ENCODE measurements at places on chromosomes 3 and 15.
A peak's percentile ranks its signal among the peaks of the same experiment; 100 is the strongest.

- DNase-seq, result no peak
Measured at GRCh38 chr3:15637131-15637951, 35.8 kb downstream of the BTD start.

GRCh38 chr3:39473452-39474125 lies 6.1 kb downstream of the MOBP start:
- DNase-seq, result no peak

GRCh38 chr15:75693501-75694240 lies 19.0 kb downstream of the CSPG4 start:
- DNase-seq, result peak; percentile 59

GRCh38 chr15:39404767-39405181 lies 176.1 kb upstream of the THBS1 start:
- DNase-seq, result peak; percentile 98

- DNase-seq, result no peak
Measured at GRCh38 chr15:46344115-46344724, 709.4 kb downstream of the SQOR start.

DNA sequence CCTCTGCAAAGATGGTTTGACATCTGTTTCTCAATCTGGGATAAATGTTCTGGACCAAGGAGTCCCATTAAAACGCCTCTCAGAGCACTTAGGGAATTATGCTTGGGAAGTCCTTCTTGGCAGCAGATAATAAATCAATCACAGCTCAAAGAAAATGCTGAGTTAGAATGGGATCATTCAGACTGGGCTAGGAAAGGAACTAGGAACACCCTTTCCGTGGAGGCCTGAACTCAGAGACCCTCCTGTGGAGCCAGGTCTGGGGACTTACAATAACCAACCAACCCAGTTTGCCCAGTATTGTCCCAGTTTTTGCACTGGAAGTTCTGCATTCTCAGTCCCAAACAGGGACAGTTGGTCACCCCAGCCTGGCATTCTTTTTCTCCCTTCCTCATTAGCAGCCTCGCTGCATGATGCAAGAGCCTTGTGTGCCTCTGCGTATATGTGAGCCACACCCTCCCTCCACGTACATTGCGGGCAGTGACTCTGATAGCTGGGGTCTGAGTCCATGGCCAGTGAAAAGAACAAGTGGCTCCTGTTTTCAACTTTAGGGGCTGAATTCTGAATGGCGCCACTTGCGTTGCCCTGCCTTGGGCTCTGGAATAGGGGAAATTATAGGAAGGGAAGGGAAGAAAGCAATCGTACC lies 88.7 kb downstream of the SEMA5B start:
- DNase-seq, result no peak

- no peak for DNase-seq
Measured at GRCh38 chr15:55714064-55714463, 28.9 kb downstream of the PRTG start.

GRCh38 chr15:32737304-32737703 lies 19.5 kb downstream of the GREM1 start:
- no peak for DNase-seq

DNA sequence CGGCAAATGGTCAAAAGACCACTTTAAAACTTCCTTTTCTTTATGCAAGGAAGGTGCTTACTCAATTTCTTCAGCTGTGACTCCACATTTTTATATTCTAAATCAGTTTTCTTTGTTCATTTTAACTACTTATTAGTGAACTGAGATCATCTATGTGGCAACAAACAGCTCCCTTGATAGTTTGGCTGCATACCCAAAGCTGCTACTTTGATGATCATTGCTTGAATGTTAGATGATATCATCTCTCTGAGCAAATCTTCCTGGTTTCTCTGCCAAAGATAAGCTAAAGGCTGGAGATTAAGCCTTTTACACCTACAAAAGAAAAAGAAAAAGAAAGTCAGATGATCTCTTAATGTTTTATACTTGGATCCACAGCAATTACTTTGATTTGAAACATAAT lies 95.5 kb downstream of the DPH6 start:
- peak; percentile 8 for DNase-seq

- no peak for DNase-seq
Measured at GRCh38 chr3:188832961-188833721, 338.6 kb upstream of the TPRG1 start.

GRCh38 chr3:49570028-49570654 lies 15.9 kb downstream of the BSN start:
- no peak for DNase-seq

GRCh38 chr3:171248426-171249111 lies 211.6 kb downstream of the TNIK start:
- no peak for DNase-seq

- no peak for DNase-seq
Measured at GRCh38 chr3:7423995-7424394, 563.1 kb downstream of the GRM7 start.

GRCh38 chr3:169954142-169954756 lies 12.4 kb upstream of the SEC62 start:
- DNase-seq, result no peak

- DNase-seq, result peak; percentile 59
Measured at GRCh38 chr3:174620138-174620537, 239.0 kb upstream of the NAALADL2 start.

GRCh38 chr15:70501849-70502248 lies 261.5 kb downstream of the UACA start:
- DNase-seq, result no peak

GRCh38 chr3:98893740-98894139 lies 7.8 kb downstream of the DCBLD2 start:
- DNase-seq, result peak; percentile 50

GRCh38 chr3:66555214-66555844 lies 54.5 kb upstream of the LRIG1 start:
- peak; percentile 28 for DNase-seq

DNA sequence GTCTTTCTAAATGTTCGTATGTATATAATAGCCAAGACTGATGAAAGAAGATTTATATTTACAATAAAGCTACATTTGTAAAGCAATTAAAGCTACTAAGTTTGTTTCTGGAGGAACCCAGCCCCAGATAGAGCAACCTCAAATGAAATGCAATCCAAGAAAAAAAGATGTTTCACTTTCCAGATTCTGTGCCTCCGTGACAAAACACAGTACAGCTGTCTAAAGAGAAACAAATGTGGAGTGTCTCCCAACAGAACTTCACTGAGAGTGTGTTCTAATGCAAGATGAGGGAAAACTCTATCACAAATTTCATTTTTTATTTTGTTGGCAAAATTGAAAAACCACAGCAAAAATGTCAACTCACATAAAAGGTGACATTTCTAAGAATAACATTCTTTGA lies 317.0 kb downstream of the OCA2 start:
- no peak for DNase-seq

DNA sequence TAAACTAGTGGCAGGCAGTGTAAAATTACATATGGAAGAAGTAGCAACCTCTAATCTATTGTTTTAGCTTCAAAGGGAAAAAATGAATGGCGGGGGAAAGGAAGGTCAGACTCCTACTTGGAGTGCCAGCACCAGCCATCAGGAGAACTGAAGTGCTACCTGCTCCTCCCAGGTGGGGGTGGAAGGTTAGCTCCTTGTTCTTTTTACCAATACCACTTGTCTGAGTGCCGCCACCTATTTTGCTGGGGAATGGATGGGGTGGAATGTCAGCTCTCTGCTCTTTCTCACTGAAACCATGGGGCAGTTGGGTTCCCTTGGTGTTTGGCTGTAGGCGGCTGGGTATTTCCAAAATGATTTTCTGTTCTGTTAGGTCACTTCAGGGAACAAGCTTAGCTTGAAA lies 428.7 kb upstream of the EPHA3 start:
- no peak for DNase-seq

DNA sequence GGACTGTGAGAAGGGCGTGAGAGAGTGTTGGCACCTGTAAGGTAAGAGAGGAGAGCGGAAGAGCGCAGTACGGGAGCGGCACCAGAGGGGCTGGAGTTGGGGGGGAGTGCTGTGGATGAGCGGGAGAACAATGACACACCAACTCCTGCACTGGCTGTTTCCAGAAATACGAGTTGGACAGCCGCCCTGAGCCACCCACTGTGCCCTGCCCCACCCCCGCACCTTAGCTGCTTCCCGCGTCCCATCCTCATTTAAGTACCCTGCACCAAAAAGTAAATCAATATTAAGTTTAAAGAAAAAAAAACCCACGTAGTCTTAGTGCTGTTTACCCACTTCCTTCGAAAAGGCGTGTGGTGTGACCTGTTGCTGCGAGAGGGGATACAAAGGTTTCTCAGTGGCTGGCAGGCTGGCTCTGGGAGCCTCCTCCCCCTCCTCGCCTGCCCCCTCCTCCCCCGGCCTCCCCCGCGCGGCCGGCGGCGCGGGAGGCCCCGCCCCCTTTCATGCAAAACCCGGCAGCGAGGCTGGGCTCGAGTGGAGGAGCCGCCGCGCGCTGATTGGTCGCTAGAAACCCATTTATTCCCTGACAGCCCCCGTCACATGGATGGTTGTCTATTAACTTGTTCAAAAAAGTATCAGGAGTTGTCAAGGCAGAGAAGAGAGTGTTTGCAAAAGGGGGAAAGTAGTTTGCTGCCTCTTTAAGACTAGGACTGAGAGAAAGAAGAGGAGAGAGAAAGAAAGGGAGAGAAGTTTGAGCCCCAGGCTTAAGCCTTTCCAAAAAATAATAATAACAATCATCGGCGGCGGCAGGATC lies at the start of gene SOX2:
Gene SOX2 (plus strand): TSS at position 601 of the 811 bp plus-strand sequence. CDS start 436 bp downstream, outside the sequence.
- no peak for DNase-seq

GRCh38 chr3:171514466-171514865 lies 54.3 kb upstream of the TNIK start:
- DNase-seq, result peak; percentile 41

DNA sequence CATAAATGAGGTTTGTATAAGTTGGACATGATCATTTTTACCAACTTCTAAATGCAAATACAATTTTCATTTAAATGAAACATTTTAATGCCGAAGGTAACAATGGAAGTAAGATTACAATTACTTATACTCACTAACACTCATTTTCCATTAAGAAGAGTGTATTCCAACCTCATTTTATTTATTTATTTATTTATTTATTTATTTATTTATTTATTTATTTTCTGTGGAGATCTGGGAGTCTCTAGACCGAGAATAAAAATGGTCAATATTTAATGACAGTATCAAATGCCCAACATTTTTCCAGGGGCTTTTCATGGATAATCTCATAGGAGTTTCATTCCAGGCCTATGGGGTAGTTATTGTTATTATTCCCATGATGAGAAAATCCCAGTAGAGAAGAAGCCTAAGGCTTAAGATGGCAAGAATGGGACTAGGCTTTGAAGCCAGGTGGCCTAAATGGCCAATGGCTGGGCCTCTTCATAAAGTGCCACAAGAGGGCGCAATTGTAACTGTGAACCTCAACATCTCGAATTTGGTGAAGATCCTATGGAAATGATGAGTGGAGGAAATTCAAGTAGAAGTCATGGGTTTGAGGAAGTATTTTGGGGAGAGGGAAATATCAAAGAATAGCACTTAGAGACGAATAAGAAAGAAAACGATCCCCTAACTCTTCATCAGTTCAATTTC lies 21.3 kb downstream of the VGLL3 start:
- peak; percentile 87 for DNase-seq

GRCh38 chr15:83109532-83109931 lies 2.1 kb downstream of the TM6SF1 start:
- DNase-seq, result no peak

- no peak for DNase-seq
Measured at GRCh38 chr15:100988857-100989256, 69.7 kb downstream of the LRRK1 start.

GRCh38 chr3:46284981-46285683 lies 42.9 kb downstream of the CCR3 start:
- peak; percentile 61 for DNase-seq

DNA sequence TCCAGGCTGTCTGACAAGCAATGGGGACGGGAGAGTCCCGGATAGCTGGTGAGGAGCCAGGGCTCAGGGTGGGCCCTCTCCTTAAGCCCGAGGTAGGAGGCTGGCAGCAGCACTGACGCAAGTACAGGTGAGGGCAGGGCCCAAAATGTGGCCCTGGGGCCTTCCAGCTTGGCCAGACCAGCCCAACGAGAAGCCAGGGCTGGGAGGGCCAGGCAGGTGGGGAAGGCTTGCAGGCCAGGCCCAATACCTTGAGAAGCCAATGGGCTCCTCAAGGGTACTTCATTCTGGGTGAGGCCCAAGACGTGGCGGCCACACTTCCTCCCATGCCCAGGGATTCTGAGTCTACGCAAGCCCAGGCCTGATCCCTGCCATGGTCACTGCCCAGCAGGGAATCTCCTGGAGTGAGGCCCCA lies 37.2 kb downstream of the AMOTL2 start:
- DNase-seq, result no peak

DNA sequence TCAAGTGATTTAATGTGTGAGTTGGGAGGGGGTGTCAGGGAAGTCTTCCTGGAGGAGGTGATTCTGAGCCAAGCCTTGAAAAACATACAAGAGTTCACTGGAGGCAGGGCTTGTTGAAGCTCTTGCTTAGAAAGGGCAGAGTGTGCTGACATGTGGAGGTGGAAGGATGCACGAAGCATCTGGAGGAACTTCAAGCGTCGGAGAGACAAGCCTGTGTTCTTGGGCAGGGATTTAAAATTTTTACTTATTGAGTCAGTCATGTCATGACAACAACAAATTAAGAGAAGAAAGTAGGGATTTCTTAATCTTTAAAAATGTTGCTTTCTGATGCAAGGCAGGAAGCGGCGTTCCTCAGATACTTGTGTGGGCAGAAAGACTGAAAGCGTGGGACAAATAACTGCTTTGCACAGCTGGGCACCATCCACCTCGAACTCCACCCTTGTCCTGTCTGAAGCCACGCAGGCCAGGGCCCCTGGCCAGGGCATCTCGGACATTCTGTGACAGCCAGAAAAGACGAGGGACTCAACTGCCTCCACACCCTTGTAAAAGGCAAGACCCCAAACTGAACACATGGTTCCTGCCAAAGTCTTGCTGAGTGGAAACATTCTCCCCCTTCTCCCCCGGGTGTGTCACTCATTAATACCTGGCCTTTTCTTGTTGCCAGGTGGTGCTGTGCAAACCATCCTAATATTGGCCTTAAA lies 6.9 kb upstream of the IL16 start:
- DNase-seq, result peak; percentile 45

DNA sequence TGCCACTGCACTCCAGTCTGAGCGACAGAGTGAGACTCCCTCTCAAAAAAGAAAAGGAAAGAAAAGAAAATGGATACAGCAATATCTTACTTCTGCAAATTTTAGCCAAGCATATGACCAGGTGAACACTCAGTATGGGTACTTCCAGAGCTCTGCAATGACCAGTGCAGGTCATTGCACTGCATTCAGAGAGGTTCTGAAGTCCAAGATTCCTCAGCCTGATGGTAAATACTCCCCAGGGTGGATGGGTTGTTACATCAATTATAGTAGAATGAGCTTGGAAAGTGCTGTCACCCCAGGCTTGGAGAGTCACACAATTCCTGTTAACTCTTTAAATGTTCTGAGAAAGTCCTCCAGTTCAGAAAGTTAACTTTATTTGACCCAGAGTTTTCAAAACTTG lies 103.7 kb downstream of the RPLP1 start:
- no peak for DNase-seq

Data from ELR (cell line).